ENCODE measurements at places on chromosomes 11 and 22.
A peak's percentile ranks its signal among the peaks of the same experiment; 100 is the strongest.

- DNase-seq, result peak; percentile 81
Measured at GRCh38 chr11:125062931-125063428, at the start of gene SLC37A2. Gene SLC37A2 (plus strand): TSS chr11:125063305. CDS start chr11:125063368, 63 bp downstream.

DNA sequence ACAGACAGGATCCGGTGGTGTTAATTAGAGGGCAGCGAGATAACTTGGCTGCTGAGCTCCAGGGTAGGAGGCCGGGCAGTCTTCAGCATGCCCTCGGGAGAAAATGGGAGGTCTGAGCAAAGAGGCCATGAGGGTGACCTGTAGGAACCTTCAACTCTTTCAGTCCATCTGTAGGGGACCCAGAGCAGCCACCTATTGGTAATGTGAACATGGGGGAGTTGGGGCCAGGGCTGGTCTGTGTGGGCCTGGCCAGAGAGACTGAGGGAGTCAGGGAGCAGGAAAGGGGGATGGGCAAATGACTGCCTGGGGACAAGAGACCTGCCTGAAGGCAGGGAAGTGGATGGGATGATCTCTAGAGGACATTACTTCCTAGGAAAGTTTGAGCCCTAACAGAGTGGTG, 101.0 kb upstream of the NNMT start:
- no peak for DNase-seq

DNA sequence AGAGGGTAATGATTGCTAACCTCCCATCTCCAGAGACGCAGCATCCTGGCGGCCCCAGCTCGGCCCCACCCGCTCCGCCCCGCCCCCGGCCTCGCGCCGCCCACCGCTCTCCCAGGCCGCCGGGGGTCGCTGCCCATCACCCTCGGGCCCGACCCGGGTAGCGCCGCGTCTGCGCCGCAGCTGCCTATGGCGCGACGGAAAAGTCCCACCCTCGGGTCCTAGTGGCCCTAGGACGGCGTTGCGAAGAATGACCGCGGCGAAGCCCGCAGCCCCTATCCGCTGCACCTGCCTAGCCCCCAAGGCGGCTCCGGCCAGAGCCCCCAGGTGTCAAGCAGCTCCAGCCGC, 457 bp downstream of the CPSF7 start:
- DNase-seq, result no peak

GRCh38 chr11:128518493-128519207, 68.7 kb downstream of the ETS1 start:
- no peak for DNase-seq

- no peak for DNase-seq
Measured at GRCh38 chr11:130370845-130371590, 56.3 kb upstream of the ZBTB44 start.

GRCh38 chr22:41925783-41926460, 684 bp downstream of the TNFRSF13C start:
- DNase-seq, result peak; percentile 83

DNA sequence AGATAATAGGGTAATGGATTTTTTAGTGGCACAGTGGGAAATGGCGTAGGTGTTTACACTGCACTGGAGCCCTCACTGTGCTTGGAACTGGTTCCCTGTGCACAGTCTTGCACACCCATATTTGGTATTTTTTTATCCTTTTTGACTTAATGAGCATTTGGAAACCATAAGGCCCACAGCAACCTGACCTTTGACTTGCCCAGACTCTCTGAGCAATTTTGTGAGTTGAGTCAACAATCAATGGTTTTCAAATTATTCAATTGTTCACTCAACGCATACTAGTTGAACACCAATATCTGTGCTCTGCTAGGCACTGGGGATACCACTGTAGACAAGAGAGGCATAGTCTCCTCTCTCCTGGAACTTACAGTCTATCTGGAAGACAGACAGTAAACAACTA, 14.3 kb downstream of the CD44 start:
- no peak for DNase-seq

GRCh38 chr22:49233507-49234100, 594.1 kb downstream of the BRD1 start:
- DNase-seq, result no peak

- DNase-seq, result peak; percentile 73
Measured at GRCh38 chr11:96037405-96037949, 113.6 kb upstream of the MTMR2 start.

DNA sequence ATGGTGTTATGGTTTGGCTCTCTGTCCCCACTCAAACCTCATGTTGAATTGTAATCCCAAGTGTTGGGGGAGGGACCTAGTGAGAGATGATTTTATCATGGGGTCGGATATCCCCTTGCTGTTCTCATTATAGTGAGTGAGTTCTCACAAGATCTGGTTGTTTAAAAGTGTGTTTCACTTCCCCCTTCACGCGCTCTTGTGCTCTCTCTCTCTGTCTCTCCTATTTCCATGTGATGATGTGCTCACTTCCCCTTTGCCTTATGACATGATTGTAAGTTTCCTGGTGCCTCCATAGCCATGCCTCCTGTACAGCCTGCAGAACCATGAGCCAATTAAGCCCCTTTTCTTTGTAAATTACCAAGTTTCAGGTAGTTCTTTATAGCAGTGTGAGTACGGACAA, 765.1 kb downstream of the KCNA4 start:
- DNase-seq, result no peak

All from kidney (tissue), 22 donors.